ENCODE measurements at places on chromosomes 2 and 18.

GRCh38 chr18:48352051-48352755, 57.0 kb downstream of the ZBTB7C start:
- no peak for DNase-seq

DNA sequence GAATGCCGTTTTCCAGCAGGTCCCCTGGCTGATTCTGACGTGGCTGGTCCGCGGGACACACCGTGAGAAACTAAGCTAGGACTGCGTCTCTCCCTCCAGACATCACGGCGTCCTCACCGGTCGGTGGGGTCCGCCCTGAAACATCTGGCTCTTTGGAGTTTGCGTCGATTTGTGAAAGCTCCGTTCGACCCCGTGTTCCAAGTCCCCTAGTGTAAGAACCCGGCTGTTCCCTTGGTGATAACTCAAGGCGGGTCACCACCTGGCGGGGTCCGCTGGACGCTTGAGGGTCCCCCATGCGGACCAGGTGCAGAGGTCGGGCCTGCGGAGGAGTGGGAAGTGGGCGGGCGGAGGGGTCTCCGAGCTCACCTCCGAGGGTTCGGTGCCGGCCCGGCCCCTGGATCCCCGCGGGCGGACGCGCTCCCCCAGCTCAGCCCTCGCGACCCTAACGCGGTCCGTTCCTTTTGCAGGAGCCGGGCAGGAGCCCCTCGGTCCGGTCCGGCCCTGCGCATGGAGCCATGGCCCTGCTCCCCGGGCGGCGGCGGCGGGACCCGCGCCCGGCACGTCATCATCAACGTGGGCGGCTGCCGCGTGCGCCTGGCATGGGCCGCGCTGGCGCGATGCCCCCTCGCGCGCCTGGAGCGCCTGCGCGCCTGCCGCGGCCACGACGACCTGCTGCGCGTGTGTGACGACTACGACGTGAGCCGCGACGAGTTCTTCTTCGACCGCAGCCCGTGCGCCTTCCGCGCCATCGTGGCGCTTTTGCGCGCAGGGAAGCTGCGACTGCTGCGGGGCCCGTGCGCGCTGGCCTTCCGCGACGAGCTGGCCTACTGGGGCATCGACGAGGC, 65.6 kb downstream of the KCNG2 start:
- DNase-seq, result no peak

DNA sequence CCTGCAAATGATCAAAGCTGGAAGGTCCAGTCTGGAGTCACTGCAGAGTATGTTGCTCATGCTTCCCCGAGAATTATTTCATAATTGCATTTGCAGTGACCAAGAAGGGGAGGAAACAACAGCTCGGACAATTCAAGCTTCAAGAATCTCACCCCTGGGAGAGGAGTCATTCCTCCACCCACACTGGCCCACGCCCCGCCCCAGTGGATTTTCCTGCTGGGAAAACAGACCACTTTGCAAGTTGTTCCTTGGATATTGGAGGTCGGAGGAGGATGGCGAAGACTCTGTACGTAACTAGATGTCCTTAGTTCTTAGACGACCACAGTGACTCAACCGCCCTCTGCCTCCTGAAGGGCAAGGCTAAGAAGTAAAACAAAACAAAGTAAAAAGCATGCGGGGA, 159.4 kb downstream of the TPO start:
- no peak for DNase-seq

GRCh38 chr2:119109866-119110265, 48.7 kb downstream of the C1QL2 start:
- DNase-seq, result no peak

- no peak for DNase-seq
Measured at GRCh38 chr2:109685453-109685852, 71.3 kb downstream of the SOWAHC start.

DNA sequence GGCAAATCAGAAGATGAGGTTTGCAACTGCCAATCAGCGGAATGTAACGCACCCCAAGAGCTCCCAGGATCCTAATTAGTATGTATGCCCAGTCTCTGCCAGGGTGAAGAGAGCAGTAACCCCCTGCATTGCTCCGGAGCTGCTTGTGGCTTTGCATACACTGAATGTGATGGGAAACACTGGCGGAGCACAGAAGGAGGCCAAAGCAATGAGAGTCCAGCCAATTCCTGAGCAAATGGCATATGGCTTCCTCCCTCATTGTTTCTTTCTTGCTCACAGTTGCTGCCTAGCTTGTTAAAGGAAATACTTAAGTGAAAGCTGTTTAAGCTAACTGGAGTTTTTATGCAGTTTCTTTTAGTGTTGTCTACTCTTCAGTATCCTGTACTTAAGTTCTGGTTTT, 343.5 kb upstream of the NT5C1B start:
- DNase-seq, result no peak

GRCh38 chr2:7573166-7573825, 656.1 kb downstream of the RNF144A start:
- DNase-seq, result no peak

DNA sequence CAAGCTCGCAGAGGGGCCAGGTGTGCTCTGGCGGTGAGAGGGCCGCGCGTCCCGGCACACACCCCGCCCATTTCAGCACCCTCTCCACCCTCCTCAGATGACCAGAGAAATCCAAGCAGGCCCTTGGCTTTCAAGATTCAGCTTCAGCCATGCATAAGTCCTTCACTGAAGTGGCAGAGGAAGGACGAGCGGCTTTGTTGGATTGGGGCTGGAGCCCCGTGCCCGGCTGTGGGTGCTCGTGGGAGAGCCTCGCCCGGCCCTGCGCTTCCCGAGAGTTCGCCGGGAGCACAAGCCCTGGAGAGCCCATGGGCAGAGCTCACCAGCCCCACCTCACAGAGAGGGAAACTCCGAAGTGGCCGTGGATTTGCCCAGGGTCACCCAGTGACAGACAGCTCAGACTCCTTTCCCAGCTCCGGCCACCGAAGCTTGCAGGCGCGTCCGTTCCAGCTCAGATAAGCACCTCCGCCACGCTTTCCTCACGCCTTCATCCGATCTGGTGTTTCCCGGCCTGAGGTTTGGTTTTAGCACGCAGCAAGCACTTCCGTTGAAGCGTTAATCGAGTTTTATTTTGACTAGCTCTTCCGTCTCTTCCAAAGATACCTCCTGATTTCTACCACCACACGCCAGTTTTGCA, 45.6 kb upstream of the MTCL1 start:
- no peak for DNase-seq

DNA sequence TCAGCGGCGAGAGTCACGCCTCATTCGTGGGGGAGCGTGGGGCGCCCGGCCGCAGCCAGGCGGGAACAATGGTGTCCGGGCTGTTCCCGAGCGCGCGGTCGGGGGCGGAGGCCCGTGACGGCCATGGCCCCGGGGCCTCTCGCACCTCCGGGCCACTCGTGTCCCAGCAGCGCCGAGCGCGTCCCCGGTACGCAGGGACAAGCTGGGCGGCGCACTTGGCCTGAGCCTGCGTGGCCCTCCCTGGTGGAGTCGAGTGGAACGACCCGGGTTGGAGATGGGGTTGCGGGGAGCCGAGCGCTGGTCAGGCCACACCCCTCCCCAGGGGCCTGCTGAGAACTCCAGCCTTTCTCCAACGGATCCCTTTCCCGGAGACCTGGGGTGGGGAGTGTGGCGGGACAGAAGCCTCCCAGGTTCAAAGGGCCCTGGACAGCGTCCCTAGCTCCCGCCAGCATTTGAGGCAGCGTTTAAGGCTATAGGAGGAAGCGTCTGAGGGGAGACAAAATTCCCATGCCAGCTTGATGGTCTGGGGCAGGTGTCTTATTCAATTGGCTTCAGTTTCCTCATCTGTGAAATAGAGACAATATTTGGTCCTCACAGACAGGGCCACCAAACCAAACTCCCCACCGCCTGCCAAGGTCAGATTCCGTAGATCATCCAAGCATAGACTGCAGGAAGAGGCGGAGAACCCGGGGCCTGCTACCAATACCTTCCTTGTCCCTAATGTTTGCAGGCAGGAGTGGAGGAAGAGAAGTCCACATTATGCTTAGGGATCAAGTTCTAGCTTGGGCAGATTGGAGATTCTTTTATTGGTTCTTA, 553 bp downstream of the CNDP2 start:
- peak; percentile 30 for DNase-seq

GRCh38 chr18:56000041-56000440, 412.0 kb upstream of the TCF4 start:
- DNase-seq, result no peak

DNA sequence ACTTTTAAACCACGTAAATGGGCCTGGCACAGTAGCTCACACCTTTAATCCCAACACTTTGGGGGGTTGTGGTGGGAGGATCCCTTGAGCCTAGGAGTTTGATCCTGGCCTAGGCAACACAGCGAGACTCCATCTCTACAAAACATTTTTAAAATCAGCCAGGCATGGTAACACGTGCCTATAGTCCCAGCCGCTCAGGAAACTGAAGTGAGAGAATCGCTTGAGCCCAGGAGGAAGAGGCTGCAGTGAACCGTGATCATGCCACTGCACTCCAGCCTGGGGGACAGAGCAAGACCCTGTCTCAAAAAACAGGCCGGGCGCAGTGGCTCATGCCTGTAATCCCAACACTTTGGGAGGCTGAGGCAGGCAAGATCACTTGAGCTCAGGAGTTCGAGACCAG, 12.2 kb downstream of the ROCK1 start:
- no peak for DNase-seq

- no peak for DNase-seq
Measured at GRCh38 chr2:236639461-236640235, 70.0 kb downstream of the ACKR3 start.

All from stimulated activated CD4-positive, alpha-beta T cell treated with anti-CD3 and anti-CD28 coated beads, Interleukin-4, amount 100 ng/mL, for 4 hours (primary cell).